ENCODE measurements at places on chromosomes 3 and 15.

DNA sequence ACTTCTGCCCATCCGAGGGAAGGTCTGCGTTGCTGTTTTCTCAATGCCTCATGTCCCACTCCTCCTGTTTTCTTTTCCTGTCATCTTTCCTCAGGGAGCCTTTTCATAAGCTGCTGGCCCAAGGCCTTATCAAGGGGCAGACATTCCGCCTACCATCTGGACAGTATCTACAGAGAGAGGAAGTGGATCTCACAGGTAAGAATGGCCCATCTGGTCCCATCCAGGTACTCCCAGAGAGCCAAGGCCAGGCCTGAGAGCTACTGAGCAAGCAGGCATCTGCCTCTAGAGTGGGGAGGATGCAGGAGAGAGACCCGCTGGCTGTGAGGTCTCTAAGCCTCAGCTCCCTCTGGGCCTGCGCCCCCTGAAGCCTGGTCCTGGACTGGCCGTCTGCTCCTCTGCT lies 81.5 kb upstream of the LIMD1 start:
- no peak for DNase-seq

DNA sequence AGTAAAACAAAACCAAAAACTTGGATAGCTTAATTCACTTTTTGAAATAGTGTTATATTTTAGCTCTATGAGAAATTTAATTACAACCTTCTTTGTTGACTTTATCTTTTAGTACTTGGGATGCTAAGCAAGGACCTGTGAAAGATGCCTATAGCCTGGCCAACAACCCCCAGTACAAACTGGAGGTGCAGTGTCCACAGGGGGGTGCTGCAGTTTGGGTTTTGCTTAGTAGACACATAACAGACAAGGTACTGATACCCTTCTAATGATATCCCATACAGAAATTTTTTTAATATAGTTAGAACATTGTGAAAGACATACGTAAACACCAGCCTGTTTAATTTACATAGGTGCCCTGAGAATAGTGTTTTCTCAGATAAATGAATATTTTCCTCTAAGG lies 35.3 kb downstream of the CAPN7 start:
- no peak for DNase-seq

DNA sequence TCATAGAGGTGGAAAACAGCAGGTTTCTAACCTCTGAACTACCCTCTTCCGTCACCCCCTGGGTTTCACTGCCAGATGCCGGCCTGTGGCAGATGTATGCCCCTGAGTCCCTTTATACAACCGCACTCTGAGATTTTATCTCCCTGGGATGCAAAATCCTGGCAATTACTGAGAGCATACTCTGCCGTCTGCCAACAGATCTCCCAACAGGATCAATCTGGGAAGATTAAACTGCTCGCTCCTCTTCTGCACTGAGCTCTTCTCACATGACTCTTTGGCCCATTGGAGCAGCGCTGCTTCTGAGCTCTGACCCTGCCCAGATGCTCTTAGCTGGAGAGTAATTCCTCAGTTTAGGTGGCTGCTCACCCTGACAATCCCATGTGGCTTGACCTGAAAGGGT lies 133.2 kb downstream of the LIPC start:
- DNase-seq: no peak

GRCh38 chr3:106748472-106749262 lies 628.6 kb upstream of the CCDC54 start:
- DNase-seq: no peak

GRCh38 chr15:67134871-67135492 lies 69.6 kb downstream of the SMAD3 start:
- no peak for DNase-seq

DNA sequence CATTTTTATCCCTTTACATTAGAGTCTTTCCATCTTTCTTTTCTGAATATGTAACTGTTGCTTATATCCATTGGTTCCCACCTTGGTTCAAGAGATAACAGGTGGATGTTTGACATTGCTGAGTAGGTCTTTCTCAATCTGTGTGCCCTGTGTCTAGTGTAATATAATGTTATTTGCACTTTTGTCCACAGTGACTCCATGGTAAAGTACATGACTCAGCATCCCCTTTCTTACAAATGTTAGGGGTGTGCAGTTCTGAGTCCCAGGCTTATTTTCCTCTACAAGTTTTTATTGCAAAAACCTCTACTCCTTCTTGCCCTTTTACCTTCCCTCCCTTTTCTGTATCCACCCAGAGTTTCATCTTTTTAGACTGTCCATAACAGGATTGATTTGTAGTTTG lies 116.5 kb downstream of the RSRC1 start:
- DNase-seq: no peak

DNA sequence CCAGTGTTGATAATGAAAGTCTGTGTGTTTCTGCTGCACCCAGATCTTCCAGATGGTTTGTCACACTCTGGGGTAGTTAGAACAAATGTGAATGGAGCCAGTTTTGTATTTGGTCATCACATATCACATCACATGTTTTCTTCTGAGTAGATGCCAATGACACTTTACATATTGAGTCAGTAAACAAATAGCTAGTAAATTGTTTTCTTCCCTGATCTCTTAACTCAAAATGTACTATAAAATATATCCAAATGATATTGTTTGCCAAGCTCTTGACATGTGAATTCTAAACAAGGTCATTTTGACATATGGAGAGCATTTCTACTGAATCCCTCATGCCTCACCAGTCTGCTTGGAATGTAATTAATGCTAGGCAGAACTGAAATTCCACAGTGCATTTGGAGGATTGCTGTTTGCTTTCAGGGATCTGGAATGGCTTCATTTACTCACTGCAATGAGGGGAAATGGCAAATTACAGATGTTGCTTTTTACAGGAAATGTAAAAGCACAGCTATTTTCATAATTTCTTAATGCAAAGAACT lies 45.0 kb downstream of the PDHB start:
- DNase-seq: no peak

DNA sequence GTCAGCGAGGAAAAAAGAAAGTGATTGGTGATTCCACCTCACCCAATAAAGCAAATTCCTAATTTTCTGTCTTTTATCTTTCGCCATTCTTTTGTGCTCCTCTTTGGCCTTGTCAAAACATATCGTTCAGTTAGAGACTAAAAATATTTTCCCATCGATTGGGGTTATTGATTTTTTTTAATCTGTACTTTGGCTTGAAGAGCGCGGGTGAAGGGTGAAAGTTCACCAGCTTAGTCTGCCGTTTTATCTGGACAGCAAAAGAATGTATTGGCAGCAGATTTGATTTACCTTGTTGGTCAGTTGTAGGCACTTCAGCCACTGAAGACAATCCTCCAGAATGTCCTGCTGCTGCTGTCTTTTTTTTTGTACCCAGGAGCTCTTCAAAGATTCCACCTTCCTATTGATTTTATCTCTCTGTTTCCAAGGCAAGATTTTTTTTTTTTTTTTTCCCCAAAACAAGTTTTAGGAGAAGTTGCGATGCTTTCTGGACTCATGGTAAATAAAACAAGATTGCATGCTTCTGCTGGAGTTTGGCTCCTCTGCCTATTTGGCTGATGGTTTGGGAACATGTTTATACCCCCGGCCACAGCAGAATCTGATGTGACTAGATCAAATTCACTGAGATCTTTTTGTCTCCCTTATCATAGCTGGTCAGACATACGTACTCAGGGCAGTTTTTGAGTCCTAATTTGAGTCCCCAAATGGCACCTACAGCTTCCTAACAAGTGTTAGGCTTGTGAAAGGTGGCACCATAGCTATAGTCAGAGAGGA lies 269.3 kb upstream of the ONECUT1 start:
- no peak for DNase-seq

GRCh38 chr3:124850212-124850611 lies 37.0 kb downstream of the ITGB5 start:
- no peak for DNase-seq

DNA sequence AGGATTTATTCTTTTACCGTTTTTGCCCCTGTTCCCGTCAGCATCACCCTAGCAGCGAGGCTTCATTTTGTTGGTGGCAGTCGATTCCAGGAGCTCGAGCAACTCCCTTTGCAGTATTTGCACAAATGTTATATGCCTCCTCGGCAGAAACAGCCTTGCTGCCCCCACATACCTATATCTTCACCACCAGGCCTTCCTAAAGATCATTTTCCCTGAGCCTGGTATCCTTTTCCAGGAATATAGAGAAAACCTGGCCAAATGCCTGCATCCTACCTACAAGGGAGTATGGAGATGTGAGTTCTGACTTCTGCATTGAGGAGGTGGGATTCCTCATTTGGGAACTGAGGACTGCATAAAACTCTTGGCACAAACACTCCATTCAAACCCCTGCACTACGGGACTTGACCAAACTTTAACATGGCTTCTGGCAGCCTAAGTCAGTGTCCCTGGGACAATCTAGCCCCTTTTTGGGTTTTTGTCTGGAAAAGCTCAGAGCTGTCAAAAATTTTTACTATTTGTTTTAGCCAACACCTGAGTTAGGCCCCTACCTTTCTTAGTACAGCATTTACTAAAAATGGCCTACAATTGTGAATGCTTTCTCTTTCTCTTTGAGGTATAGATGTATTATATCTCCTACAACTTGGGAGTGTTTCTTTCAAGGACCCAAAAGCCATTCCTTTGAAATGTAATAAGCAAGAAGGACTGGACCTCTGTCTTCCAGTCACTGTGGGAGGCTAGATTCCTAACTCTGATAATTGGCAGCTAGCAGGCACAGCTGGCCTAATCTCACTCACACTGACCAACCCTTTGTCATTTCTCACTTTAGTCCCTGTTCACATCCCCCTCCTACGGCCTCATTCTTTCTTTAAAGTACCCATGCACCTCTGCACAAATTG lies 12.1 kb upstream of the UBE2Q2 start:
- DNase-seq: no peak

DNA sequence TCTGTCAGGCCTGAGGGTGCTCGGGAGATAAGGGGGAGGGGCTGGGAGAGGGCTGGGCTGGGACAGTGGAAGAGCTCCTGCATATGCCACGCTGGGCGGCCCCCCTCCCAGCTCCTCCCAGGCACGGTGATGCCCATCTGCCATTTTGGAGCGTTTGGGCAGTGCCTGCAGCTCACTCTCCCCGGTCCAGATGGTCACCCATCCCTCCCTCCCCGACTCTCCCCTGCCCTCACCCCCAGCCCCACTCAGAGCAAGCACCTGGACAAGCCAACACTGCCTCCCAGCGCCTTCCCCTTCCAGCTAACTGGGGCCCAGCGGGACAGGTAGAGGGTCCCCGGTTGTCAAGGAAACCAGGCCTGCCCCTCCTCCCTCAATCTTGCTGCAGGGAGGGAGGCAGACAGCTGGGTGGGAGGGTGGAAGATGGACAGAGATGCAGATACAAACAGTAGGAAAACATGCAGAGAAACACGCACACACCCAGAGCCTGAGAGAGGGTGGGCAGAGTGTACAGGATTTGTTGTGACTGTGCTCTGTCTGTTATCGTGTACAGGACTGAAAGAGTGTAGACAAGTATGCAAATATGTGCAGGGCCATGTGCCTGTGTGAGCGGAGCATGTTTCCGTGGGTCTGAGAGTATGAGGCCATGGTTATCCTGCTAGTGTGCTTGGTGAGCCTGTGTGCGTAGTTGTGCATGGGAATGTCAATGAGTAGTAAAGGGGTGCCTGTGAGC lies 17.5 kb upstream of the CORO2B start:
- DNase-seq: no peak

DNA sequence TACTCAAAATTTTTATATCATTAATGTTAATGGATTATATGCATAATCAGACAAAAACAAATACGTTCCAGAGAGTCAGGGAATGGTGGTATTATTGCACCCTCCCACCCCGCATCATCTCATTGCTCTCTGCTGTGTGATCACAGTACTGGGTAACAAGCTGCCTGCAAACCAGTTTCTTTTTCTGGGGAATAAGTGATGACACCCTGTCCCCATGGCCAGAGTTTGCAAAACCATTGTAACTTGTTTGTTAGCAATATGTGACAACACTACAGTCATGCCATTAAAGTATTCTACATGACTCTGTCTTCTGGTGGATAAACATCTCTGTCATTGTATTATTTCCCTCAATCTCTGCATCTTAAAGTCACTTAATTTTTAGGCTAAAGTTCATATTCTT lies 39.5 kb downstream of the ZBTB38 start:
- DNase-seq: no peak

- no peak for DNase-seq
Observed at GRCh38 chr15:27846722-27847395, 252.3 kb downstream of the OCA2 start.

DNA sequence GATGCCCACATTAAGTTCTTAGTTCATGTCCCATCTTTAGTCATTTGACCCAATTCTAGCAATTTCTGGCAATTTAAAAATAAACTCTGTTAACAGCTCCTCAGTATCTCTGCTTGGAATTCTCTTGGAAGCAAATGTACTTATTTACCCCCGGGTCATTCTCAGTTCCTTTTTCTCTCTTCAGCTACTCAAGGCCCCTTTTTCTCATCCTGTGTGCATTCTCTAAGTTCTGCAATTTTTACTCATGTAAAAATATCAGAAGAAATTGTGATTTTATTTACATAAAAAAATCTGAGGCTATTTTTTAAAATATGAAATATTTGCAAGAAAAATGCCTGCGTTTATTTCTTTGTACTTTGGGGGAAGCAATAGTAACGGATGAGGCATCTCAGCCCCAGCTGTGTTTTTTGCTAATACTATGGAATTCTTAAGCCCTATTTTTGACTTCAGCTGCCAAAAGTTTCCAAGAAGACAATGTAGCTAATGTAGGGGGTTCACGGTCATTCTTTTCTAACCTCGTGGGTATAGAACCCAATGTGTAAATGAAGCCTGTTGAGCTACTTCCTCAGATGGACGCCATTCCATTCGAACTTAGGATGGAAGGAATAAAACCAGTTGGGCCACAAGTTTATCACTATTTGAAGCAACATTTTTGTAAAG lies 20.0 kb downstream of the CERS3 start:
- no peak for DNase-seq

DNA sequence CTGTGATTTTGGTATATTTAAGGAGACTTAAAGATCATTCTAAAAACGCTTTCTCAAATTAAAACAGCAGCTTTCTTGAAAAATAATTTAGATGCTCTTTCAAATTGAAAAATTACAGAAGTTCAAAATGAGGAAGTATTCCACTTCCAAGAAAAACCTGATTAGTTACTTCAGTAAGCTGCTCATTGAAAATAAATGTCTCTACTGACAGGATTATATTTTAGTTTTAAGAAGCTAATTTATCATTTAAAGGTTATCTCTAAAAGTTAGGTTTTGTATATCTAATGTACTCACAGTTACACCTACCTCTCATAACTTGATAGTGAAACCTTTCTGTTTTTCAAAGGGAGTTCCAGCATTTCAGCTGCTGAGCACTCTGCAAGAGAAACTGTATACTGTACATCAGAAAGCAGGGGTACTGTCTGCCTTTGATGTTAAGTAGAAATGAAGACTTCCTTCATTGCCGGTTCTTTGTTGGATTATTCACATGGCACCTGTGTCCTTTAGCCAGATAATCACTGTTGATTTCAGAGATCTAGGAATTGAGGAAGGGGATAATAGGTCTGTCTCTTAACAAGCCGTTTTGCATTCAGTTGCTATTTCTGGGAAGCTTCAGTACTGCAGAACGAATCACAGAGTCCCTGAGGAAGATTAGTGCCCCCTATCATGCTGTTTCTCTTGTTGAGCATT lies 161.6 kb downstream of the TCF12 start:
- DNase-seq: no peak

- DNase-seq: no peak
Observed at GRCh38 chr3:156332304-156332703, 211.9 kb downstream of the KCNAB1 start.

- DNase-seq: no peak
Observed at GRCh38 chr3:195411836-195412235, 31.0 kb downstream of the ACAP2 start.

Measured in NCI-H2107 (cell line).